Stomach (tissue), 19 donors: ENCODE measurements at places on chromosomes 2 and 18. TPM values are rescaled to one million over a fixed set of nuclear protein-coding genes. Genes with fewer than 3 reads are reported as not detected.

Gene CCDC148
- total RNA-seq: 1.3 TPM

Gene ANO7
- total RNA-seq: 61.3 TPM

Gene TP53I3
- total RNA-seq: 38.7 TPM

Gene IL36G
- total RNA-seq: not detected

Gene ALK
- total RNA-seq: not detected

Gene ARHGAP28
- 3.5 TPM for total RNA-seq

Gene SLC30A3
- not detected for total RNA-seq

Gene TRPM8
- total RNA-seq: not detected

Gene KIF1A
- total RNA-seq: 3.9 TPM

Gene LIMS3
- 2.6 TPM for total RNA-seq

Gene SOX11
- total RNA-seq: not detected

Gene CPS1
- total RNA-seq: 0.45 TPM

Gene SLC19A3
- total RNA-seq: 4.5 TPM

Gene CCDC141
- 1.2 TPM for total RNA-seq

Gene ALLC
- total RNA-seq: not detected

Gene CDK5R2
- total RNA-seq: not detected

Gene ASB18
- total RNA-seq: not detected

Gene TSGA10
- 10.3 TPM for total RNA-seq

Gene ZNF638
- 224 TPM for total RNA-seq

Gene VWA3B
- total RNA-seq: 134 TPM

Gene CD8B2
- total RNA-seq: not detected

Gene CPLX4
- total RNA-seq: not detected

Gene SPHKAP
- total RNA-seq: not detected

Gene TRIM43B
- total RNA-seq: not detected

Gene FOXD4L1
- not detected for total RNA-seq

Gene LOXL3
- 11.6 TPM for total RNA-seq

Gene ACP1
- 64.7 TPM for total RNA-seq

Gene MRO
- total RNA-seq: not detected

Gene GDF7
- 1.3 TPM for total RNA-seq

Gene COL4A3
- total RNA-seq: 0.45 TPM
